ENCODE measurements at places on chromosomes 7 and 10.

DNA sequence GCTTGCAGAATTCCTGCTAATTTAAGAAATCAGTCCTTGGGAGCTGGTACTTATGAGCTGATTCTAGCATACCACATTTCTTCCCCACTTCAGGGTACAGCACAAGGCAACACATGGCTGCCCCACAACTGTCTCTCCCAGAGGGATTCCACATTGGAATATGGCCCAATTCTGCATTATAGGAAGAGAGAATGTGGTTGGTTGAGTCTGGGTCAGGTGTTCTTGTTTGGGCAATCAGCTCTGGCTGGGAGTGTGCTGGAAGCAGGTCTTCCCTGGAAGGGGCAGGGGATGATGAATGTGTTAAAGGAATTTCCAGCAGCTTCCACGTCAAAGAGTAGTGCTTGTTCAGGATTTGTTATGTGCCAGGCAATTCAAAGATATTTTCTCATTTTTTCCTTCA, 95.7 kb downstream of the BUB3 start:
- DNase-seq, result no peak

DNA sequence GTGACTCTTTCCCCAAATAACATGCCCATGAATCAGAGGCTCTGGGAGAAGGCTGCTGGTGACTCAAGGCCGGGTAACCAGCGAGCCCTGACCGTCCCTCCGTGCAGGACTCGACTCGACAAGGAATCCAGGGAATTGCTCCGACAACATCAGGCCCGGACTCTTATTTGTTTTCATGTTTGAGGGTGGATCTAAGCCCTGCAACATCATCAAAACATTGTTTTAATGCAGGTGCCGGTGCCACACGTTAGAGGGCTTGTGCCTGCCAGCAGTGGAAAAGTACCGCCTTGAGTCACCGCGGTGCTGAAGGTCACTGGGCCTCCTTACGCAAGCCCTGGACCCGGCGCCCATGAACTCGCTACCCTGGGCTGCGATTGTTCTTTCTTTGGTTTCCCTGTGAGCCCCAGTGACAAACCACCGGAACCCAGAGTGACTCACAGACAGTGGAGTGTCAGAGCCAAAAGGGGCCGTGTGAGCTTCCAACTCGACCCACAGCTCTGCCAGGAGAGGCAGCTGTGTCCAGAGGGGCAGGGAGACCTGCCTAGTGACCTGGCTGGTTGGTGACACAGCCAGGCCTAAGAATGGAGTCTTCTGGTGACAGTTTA, 139.4 kb upstream of the SHH start:
- DNase-seq, result no peak

GRCh38 chr10:29443745-29444523, 155.1 kb downstream of the LYZL1 start:
- no peak for DNase-seq

- no peak for DNase-seq
Observed at GRCh38 chr7:143811-144453, 48.4 kb upstream of the FAM20C start.

DNA sequence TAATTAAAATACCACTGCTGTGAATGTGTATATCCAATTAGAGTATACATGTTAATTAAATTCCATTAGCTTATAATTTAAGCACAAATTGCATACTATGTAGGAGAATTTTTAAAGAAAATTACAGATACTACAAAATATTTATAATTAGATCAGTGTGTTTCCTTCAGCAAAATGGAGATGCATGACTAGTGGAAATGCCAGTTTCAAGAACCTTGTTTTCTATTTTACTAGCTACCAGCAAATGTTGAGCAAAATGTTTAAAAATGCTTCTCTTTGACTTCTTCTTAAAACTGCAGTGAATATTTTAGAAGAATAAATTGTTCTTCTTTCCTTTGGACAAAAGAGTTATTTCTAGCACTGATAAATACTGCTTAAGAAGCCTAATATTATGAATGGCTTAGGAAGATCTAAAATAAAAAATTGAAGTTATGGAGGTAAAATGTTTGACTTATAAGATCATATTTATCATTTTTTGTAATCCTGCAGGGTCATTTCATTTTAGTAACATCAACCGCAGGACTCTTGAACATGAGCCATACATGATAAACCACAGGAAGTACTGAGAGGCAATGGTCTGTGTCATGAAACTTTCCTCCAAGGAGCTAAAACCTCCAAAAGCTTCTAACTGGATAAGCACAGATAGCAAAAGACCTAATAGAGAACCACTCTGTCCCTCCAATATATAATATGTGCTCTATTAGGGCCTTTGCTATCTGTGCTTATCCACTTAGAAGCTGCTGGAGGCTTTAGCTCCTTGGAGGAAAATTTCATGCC, 1066.0 kb upstream of the CELF2 start:
- no peak for DNase-seq

GRCh38 chr10:98620503-98620902, 173.8 kb upstream of the HPS1 start:
- no peak for DNase-seq

DNA sequence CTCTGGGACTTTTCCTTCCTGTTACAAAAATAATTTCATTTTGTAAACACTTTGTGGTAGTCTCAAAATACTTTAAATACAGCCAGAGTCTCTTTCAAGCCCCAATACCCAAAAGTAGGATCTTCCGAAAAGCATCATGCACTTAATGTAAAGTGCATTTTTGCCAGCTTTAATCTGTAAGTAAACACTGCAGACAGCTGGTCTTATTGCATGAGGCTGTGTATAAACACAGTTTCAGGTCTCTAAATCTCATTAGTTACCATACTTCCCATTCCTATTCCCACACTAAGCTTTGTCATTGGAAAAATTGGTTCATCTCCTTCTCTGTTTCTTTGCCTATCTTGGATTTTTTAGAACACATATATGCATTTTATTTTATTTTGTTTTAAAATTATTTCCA, 87.6 kb upstream of the GNAI1 start:
- DNase-seq, result no peak

DNA sequence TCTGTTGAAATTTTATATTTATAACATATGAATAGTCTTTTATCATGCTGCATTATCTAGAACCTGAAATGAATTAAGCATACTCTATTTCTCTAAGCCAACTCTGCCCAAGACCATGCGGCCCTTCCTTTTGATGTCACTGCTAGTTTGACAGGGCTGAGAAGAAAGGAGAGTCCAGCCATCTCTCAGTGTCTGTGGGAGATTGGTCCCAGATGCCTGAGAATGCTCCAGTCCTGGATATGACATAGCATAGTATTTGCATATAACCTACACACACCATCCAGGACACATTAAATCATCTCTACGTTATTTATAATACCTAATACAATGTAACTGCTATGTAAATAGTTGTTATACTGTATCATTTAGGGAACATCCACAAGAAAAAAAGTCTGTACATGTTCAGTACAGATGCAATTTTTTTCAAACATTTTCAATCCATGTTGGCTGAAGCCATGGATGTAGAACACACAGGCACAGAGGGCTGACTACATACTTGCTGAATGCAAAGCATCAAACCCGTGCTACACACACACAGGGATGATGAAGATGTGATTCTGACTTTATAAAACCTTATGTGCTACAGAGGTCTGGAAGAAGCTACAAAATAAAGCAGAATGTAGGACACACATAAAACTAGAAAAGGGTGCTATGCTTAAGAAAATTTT, 315.4 kb downstream of the PARD3 start:
- no peak for DNase-seq

Measured in D721Med (cell line).